Activated CD8-positive, alpha-beta memory T cell treated with anti-CD3 and anti-CD28 coated beads, Interleukin-2, amount 50 U/mL, for 4 hours (primary cell): ENCODE measurements at places on chromosomes 11 and 22.

- DNase-seq = no peak
Measured at GRCh38 chr11:62169448-62169847, 20.6 kb upstream of the SCGB1D1 start.

DNA sequence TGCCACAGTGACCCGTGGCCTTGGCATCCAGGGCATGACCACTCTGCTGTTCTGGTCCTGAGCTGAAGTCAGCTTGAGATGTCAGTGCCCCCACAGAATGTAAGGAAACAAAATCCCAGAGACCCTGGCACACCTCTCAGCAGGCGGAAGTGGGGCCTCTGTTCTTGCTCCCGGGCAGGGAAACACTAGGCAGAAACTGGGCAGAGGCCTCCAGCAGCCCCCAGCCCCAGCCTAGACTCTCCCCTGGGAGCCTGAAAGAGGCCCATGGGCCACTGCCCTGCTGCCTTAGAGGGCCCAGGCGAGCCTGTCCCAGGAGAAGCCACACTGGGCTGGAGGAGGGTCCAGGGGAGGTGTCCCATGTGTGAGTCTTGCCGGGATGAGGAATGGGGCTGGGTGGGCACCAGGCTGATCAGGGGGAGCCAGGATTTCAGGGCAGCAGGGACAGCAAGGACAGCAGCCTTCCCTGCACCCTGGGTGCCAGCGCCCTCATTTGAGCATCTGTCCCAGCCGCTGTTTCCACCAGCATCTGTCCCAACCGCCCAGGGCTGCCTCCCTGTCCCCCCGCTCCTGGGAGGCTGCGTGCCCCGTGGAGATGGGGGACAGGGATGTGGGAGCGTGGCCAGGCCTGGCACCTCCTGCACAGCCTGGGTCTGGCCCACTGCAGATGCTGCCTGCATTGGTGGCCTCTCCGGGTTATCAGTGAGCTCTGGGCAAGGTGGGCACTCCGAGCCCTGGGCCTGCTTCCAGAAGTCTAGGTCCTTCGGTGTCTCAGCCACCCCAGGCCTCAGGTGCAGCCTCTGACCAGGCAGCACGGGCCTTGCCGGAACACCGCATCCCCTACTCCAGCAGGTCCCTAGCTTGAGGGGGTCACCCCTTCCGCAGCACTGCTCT, 1072.4 kb downstream of the BRD1 start:
- DNase-seq = no peak

GRCh38 chr22:46089426-46090035, 60.8 kb upstream of the PPARA start:
- no peak for DNase-seq

DNA sequence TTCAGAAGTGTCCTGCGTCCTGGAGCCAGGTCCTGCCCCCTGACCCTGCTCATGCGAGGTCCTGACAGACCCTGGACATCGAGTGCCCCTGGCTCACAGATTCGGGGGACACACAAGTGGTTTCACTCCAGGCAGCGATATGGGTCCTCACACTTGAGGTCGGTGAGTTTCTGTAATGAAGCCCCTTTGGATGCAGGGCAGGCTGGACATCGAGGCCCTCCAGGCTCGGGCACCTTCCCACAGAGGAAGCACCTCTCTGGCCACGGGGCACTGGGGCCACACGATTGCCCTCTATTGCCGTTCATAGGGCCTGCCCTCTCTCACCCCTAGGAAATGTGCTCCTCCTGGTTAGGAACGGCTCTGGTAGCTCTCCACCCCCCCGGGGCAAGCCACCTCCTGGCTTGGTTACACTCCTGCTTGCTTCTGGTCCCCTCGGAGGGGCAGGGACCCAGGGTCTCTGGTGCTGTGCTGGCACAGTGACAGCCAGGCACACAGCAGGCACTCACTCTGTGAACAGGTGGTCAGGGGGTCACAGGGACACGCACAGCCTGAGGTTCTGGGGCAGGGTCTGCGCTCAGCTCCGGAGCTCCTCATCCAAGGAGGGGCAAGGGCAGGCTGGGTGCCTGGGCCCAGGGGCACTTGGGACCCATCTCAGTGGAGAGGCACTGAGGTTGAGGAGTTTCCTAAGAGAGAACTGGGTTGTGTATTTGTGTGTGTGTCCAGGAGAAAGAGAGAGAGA, 907.7 kb downstream of the BRD1 start:
- DNase-seq = no peak

GRCh38 chr22:49949914-49950292, 10.7 kb upstream of the PIM3 start:
- DNase-seq = no peak

DNA sequence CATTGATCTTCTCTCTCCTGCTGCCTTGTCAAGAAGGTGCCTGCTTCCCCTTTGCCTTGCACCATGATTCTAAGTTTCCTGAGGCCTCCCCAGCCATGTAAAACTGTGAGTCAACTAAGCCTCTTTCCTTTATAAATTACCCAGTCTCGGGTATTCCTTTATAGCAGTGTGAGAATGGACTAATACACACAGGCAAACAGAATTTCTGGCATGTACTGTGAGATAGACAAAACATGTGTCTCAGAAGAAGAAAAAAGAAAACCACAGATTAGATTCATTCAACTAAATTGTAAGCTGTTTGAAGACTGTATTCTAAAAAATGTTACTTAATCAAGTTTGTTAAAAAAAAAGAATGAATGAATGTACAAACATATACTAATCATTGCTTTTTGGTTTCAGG, 1.5 kb upstream of the MMP20 start:
- no peak for DNase-seq

DNA sequence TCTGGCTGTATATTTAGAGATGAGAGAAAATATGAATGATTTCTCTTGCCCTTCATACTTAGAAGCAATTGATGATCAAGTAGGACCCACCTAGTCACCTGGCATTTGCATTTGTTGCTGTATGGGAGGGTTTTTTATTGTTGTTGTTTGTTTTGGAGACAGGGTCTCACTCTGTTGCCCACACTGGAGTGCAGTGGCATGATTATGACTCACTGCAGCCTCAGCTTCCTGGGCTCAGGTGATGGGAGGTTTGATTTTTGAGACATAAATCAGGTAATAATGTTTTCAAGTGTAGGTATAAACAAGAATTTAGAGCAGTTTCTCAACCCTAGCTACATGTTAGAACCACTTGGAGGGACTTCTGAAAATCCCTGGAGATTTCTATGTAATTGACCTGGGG, 63.0 kb downstream of the TNRC6B start:
- no peak for DNase-seq

- DNase-seq = no peak
Measured at GRCh38 chr11:100793525-100793924, 106.4 kb downstream of the ARHGAP42 start.
